Activated T-helper 1 cell treated with anti-CD3 and anti-CD28 coated beads, Interleukin-12 subunit alpha, Interleukin-12 subunit beta, Interleukin-2, Interleukin-4 antibody, amounts not matched to agents 30 ng/mL and 10 ng/mL and 1 ng/mL, durations not matched to agents 14 hours and 24 hours and 36 hours (primary cell): ENCODE measurements at places on chromosomes 5 and 9. TPM values are rescaled to one million over a fixed set of nuclear protein-coding genes. Genes with fewer than 3 reads are reported as not detected.

GRCh38 chr9:130390390-130390789, 54.4 kb upstream of the ASS1 start:
- no peak overlapping the region for H3K4me3 ChIP-seq
- no peak overlapping the region for H3K27ac ChIP-seq
- no peaks in the 10 kb centered on the region for H3K27me3 ChIP-seq
- H3K4me1 ChIP-seq = no peaks in the 10 kb centered on the region
- H3K36me3 ChIP-seq = no peaks in the 10 kb centered on the region
- no peak for DNase-seq

Gene CNTNAP3
- total RNA-seq = not detected in 2 replicates

Gene ADAMTSL1
- total RNA-seq = not detected in 2 replicates

DNA sequence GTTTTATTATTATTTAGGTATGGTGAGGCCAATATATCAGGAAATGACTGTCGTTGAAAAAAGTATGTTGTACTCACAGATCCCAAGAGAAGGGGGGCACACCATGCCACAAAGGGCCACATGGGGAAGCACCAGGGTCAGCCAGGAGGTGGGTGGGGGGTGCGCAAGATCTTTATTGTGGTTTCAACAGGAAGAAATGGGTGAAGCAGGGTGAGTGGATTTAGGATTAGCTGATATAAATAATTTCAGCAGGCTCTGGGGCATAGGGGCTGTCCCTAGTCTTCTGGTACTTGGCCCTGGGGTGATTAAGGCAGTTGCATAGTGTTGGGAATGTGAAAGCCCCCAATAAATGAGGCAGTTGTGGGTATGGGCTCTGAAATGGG, 8.6 kb downstream of the PDCD1LG2 start:
- H3K27ac ChIP-seq = peak overlapping the region; percentile 53
- H3K4me3 ChIP-seq = no peak overlapping the region
- peaks cover 46% of the 10 kb centered on the region for H3K4me1 ChIP-seq
- peaks cover 4% of the 10 kb centered on the region for H3K27me3 ChIP-seq
- no peak for DNase-seq

DNA sequence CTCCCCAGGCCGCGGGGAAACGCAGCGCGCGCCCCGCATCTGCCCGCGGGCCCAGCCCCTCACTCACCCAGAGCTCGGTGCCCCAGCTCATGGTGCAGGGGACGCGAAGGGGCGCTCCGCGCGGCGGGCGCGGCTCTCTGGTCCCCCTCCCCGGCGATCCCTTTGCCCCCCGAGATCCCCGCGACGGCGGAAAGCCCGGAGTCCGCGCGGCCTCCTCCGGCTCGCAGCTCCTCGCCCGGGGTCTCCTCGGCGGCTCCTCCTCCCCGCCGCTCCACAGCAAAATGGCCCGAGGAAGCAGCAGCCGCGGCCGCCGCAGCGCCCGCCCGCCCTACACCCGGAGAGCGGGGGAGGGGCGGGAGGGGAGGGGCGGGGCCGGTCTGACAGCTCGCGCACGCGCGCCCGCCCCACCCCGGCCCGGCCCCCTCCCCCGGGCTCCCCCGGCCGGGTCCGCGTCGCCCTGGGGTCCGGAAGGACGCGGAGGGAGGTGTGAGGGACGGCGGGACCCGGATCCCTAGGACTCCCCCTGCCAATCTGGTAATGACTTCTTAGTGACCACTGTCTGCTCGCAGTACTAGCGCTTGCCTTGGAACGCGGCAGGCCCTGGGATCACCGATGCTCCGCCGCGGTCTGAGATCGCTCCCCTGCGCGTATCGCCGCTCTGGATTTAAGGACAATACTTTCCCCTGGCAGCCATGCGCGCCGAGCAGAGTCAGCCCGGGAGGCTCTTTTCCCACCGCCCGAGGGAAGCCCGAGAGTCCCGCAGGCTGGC, at the start of gene FNBP1:
Gene FNBP1, minus strand, starts transcription at position 305 of the 769 bp plus-strand sequence. Its CDS starts 214 bp downstream, at position 91.
- no peaks in the 10 kb centered on the region for H3K27me3 ChIP-seq
- H3K4me3 ChIP-seq = peak within 1 kb of the TSS; percentile 97
- DNase-seq = peak; percentile 78

DNA sequence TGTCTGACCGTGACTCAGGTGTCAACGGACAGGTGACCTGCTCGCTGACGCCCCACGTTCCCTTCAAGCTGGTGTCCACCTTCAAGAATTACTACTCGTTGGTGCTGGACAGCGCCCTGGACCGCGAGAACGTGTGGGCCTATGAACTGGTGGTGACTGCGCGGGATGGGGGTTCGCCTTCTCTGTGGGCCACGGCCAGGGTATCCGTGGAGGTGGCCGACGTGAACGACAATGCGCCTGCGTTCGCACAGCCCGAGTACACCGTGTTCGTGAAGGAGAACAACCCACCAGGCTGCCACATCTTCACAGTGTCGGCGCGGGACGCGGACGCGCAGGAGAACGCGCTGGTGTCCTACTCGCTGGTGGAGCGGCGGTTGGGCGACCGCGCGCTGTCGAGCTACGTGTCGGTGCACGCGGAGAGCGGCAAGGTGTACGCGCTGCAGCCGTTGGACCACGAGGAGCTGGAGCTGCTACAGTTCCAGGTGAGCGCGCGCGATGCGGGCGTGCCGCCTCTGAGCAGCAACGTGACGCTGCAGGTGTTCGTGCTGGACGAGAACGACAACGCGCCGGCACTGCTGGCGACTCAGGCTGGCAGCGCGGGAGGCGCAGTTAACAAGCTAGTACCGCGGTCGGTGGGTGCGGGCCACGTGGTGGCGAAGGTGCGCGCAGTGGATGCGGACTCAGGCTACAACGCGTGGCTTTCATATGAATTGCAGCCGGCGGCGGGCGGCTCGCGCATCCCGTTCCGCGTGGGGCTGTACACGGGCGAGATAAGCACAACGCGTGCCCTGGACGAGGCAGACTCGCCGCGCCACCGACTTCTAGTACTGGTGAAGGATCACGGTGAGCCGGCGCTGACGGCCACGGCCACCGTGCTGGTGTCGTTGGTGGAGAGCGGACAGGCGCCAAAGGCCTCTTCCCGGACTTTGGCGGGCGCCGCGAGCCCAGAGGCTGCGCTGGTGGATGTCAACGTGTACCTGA, 1.8 kb downstream of the PCDHA11 start:
- H3K36me3 ChIP-seq = no peaks in the 10 kb centered on the region
- no peaks in the 10 kb centered on the region for H3K4me1 ChIP-seq
- H3K27me3 ChIP-seq = no peaks in the 10 kb centered on the region
- H3K27ac ChIP-seq = no peak overlapping the region

DNA sequence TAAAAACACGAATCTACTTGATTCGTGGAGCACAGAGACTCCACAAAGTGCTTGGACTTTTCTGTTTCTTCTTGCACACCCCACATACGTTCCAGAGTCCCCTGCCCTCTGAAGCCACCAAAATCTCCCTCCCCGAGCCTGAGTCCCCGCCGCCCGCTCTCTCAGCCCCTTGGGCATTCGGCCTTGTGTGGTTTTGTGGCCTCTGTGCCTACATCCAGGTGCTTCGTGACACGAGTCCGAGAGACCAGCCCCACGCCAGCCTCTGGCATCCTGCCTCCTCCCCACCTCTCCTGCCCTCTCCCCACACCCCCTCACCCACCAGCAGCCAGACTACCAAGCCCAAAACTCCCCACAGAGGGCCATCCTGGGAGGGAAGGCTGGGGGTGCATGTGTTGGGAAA, 87.8 kb upstream of the PPP1R26 start:
- no peaks in the 10 kb centered on the region for H3K4me1 ChIP-seq
- no peak overlapping the region for H3K4me3 ChIP-seq
- H3K27me3 ChIP-seq = no peaks in the 10 kb centered on the region
- no peak for DNase-seq
- H3K27ac ChIP-seq = no peak overlapping the region

Gene AQP3
- 3.4 and 6.1 TPM in 2 replicates for total RNA-seq

DNA sequence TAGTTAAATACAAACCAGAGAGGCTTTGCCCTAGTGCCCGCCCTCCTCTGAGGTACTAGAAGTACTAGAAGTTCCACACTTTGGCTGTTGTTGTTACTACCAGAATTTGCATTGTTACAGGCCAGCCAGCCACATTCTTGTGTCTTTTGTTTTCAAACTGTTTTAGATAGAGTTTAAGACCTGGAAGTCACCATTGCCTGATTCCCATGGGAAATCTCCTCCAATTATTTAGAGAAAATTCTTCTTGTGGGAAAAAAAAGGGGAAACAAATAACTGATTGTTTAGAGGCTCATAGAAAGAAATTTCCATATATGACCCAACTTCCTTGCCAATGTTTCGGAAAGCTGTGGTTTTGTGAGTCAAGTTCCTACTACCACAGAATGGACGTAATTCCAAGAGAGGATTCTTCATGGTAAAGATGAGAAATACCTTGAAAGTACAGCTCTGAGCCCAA, 252.2 kb downstream of the GOLPH3 start:
- no peak for DNase-seq
- H3K4me1 ChIP-seq = no peaks in the 10 kb centered on the region
- H3K36me3 ChIP-seq = no peaks in the 10 kb centered on the region
- H3K4me3 ChIP-seq = no peak overlapping the region
- H3K27ac ChIP-seq = no peak overlapping the region
